ENCODE measurements at places on chromosomes 3 and 15. TPM values are rescaled to one million over a fixed set of nuclear protein-coding genes. Genes with fewer than 3 reads are reported as not detected.

DNA sequence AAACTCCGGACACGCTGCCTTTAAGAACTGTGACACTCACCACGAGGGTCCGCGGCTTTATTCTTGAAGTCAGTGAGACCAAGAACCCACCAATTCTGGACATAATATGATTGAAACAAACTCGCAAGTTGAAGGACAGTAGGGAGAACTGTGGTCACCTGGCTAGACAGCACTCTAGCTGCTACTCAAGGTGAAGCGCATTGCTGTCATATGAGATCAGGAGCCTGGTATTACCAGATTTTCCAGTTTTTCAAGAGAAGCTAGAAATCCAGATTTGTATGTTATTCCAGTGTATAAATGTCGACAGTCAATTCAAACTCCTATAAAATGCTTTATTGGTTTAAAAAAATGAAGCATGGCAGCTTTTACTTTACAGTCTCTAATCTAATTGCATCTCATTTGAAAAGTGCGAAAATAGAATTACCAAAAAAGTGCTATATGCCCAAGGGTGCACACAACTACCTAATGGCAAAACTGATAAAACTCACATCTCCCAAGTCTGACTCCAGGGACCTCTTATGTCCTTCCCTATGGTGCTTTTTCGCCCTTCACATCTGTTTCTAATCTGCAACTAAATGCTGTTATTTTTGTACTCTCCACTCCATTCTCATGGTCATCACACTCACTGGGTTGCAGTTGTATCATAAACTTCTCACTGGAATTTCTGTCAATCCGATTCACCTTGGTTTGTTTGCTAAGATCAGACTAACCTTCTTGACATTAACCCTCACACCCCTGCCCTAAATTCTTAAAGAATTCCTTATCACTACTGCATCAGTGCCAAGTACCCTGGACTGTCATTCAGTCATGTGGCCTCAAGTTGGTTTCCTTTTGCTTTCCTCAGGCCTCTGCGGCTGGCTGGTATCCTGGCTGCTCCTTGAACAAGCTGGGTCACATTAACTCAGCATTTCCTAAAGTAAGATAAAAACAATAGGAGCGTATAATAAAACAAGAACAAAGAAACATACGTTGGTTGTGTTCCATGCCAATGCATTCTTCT, 31.5 kb upstream of the ARHGEF26 start:
- H3K4me1 ChIP-seq: no peaks in the 10 kb centered on the region
- H3K27ac ChIP-seq: no peak overlapping the region
- H3K4me3 ChIP-seq: no peak overlapping the region
- no peaks in the 10 kb centered on the region for H3K27me3 ChIP-seq
- no peaks in the 10 kb centered on the region for H3K36me3 ChIP-seq

DNA sequence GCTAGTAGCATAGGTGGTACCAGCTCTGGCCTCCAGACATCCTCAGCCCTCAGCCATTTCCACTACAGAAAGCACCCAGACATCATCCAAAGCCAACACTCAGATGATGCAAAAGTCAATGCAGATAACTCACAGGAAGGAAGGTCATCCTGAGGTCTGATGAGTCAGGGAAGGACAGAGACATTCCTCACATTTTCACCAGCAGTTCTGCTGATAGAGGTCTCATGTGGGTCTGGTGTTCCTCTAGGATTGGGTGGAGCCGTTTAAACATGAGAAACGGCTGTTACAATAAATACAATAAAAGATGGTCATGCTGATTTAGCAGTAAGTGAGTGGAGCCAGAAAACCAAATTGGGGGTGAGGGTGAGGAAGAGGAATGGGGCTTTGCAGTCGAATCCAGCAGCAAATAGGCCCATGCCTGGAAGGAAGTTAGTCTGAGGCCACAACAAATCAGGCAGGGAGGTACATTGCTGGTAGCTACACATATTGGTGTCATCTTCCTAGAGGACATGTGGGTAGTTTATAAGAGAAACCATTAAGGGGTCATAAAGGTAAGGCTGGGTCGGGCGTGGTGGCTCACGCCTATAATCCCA, 33.3 kb upstream of the FLNB start:
- H3K4me3 ChIP-seq: no peak overlapping the region
- H3K4me1 ChIP-seq: no peaks in the 10 kb centered on the region
- no peaks in the 10 kb centered on the region for H3K27me3 ChIP-seq
- no peaks in the 10 kb centered on the region for H3K36me3 ChIP-seq

GRCh38 chr15:45307230-45307924, 55.3 kb downstream of the SLC28A2 start:
- H3K27ac ChIP-seq: no peak overlapping the region
- no peaks in the 10 kb centered on the region for H3K4me1 ChIP-seq
- H3K4me3 ChIP-seq: peak overlapping the region; percentile 53
- no peak for DNase-seq
- H3K36me3 ChIP-seq: no peaks in the 10 kb centered on the region

DNA sequence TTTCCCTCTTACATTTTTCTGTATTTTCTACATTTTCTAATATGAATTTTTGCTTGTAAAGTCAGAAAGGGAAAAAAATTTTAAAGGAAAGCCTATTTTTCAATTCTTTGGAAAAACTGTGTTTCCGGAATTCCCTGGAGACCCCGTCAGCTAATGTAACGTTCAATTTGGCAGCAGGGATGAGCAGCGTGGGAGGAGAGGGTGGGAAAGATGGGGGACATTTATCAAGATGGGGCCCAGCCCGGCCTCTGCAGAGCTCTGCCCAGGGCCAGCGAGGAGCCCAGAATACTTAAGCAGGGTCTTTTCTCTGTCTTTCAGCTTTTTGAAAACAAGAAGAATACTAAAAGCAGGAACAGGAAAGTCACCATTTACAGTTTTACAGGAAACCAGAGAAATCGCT, 129.0 kb downstream of the LRRK1 start:
- peak; percentile 48 for DNase-seq
- no peak overlapping the region for H3K4me3 ChIP-seq
- no peaks in the 10 kb centered on the region for H3K4me1 ChIP-seq
- H3K27ac ChIP-seq: no peak overlapping the region
- no peaks in the 10 kb centered on the region for H3K36me3 ChIP-seq

- no peaks in the 10 kb centered on the region for H3K4me1 ChIP-seq
- no peaks in the 10 kb centered on the region for H3K27me3 ChIP-seq
- H3K4me3 ChIP-seq: no peak overlapping the region
- H3K27ac ChIP-seq: no peak overlapping the region
- no peak for DNase-seq
Measured at GRCh38 chr3:99911433-99911832, 93.8 kb downstream of the CMSS1 start.

DNA sequence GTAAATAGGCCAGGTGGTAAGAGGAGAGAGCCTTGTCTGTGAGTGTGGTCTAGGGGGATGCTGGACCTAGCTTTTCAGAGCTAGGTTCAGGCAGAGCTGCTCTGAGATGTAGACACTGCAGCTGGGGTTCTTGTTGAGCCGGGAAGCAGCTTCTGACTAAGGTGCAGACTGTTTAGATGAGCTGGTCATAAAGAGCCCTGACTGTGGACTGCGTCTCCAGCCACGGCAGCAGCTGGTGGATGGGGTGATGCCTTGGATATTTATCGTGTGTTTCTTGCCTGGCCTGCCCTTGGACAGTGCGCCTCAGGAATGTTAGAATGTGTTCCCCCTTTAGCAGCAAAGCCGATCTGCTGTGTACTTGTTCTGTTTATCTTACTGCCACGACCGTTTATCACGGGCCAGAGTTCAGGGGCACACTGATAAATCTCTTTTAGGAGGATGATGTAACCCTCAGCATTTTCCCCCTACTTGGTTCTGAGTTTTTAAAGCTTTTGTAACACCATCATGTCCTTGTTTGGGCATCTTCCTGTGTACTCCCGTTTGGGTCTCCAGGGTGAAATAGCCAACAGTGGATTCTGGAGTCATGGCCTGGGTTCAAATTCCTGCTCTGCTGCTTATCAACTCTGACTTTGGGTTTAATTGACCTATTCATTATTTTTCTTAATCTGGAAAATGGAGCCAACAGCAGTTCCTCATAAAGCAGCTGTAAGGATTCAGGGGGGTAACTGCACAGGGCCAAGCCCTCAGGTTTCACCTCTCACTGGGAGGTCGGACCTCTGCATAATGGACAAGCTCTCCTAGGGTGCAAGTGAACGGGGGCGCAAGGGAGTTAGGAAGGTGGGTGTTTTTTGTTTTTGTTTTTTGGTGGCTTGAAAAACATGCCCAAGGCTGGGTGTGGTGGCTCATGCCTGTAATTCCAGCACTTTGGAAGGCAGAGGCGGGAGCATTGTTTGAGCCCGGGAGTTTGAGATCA, 51.4 kb downstream of the FLNB start:
- H3K4me1 ChIP-seq: peaks cover 15% of the 10 kb centered on the region
- no peaks in the 10 kb centered on the region for H3K36me3 ChIP-seq
- H3K4me3 ChIP-seq: no peak overlapping the region

Gene CD200
- 16.8 TPM for total RNA-seq
